ENCODE measurements at places on chromosomes 16 and 17. TPM values are rescaled to one million over a fixed set of nuclear protein-coding genes. Genes with fewer than 3 reads are reported as not detected.

RNF222 gene
- total RNA-seq: not detected

CDH5 gene
- not detected for total RNA-seq

CCDC78 gene
- 6.0 TPM for total RNA-seq

WNT9B gene
- total RNA-seq: not detected

NGFR gene
- total RNA-seq: 0.26 TPM

KRT20 gene
- not detected for total RNA-seq

NPIPB9 gene
- total RNA-seq: 2.1 TPM

BCAS3 gene
- total RNA-seq: 14.6 TPM

IL4R gene
- 51.9 TPM for total RNA-seq

MLLT6 gene
- 59.6 TPM for total RNA-seq

C17orf67 gene
- total RNA-seq: 3.5 TPM

NTN1 gene
- total RNA-seq: 0.10 TPM

DNA sequence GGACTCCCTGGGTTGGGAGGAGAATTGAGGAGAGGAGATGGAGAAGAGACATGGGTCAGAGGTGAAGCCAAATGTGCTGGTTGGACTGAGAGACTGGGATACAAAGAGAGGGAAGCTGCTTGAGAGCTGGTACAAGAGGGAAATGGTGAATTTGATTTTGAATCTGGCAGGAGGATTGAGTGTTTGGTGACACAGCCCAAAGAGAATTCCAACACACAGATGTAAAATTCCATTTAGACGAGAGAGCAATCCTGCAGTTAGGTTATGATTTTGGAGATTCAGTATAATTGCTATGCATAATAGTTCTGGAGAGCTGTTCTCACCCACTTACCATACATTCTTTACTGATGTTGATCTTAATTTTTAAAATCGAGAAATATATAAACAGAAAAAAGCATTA lies 57.7 kb downstream of the HSD17B2 start:
- no peak overlapping the region for H3K4me3 ChIP-seq
- no peaks in the 10 kb centered on the region for H3K27me3 ChIP-seq
- H3K27ac ChIP-seq: no peak overlapping the region

GRCh38 chr16:11144122-11144521 lies 111.9 kb downstream of the SOCS1 start:
- peaks cover 11% of the 10 kb centered on the region for H3K4me1 ChIP-seq
- no peak overlapping the region for H3K4me3 ChIP-seq
- no peak for DNase-seq

DNA sequence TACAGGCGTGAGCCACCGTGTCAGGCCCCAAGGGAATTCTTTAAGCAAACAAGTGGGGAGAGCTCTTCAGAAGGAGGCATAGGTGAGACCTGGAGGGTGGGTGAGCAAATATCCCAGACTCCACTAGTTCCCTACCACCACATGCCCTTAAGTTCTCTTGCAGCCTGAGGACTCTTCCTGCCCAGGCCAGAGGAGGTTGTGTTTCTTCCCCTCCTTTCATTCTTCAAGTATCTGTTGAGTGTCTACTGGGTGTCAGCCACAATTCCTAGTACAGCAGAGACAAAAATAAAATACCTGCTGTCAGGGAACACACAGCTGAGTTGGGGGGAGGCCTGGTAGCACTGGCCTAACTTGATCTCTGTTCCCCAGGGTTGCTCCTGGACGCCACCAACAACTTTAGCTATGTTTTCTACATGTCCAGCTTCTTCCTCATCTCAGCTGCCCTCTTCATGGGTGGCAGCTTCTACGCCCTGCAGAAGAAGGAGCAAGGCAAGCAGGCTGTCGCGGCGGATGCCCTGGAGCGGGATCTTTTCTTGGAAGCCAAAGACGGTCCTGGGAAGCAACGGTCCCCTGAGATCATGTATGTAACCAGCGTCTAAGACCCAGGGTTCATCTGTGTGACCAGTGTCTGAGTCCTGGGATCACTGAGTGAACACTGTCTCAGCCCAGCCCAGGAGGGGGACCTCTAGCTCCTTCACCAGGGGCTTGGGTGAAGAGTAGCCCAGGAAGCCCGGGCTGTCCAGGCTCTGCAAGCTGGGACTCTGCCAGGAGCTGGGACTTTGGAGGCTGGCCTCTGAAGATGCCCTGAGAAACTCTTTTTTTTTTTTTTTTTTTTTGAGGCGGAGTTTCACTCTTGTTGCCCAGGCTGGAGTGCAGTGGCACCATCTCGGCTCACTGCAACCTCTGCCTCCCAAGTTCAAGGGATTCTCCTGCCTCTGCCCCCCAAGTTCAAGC lies 5.9 kb upstream of the ARMC7 start:
- H3K4me3 ChIP-seq: no peak overlapping the region
- DNase-seq: no peak
- peaks cover 42% of the 10 kb centered on the region for H3K36me3 ChIP-seq
- H3K27me3 ChIP-seq: no peaks in the 10 kb centered on the region
- H3K27ac ChIP-seq: no peak overlapping the region
- H3K4me1 ChIP-seq: no peaks in the 10 kb centered on the region

GRCh38 chr16:20309786-20310185 lies 17.5 kb downstream of the GP2 start:
- no peaks in the 10 kb centered on the region for H3K36me3 ChIP-seq
- DNase-seq: no peak
- H3K4me3 ChIP-seq: no peak overlapping the region
- H3K27me3 ChIP-seq: peaks cover 6% of the 10 kb centered on the region

- H3K27me3 ChIP-seq: peaks cover 60% of the 10 kb centered on the region
- no peaks in the 10 kb centered on the region for H3K4me1 ChIP-seq
- no peaks in the 10 kb centered on the region for H3K36me3 ChIP-seq
Measured at GRCh38 chr17:8753976-8754440, 4.3 kb downstream of the SPDYE4 start.

- H3K27ac ChIP-seq: no peak overlapping the region
- no peaks in the 10 kb centered on the region for H3K27me3 ChIP-seq
- no peak for DNase-seq
- no peak overlapping the region for H3K4me3 ChIP-seq
Measured at GRCh38 chr16:16805809-16806208, 426.9 kb downstream of the NPIPA7 start.

DNA sequence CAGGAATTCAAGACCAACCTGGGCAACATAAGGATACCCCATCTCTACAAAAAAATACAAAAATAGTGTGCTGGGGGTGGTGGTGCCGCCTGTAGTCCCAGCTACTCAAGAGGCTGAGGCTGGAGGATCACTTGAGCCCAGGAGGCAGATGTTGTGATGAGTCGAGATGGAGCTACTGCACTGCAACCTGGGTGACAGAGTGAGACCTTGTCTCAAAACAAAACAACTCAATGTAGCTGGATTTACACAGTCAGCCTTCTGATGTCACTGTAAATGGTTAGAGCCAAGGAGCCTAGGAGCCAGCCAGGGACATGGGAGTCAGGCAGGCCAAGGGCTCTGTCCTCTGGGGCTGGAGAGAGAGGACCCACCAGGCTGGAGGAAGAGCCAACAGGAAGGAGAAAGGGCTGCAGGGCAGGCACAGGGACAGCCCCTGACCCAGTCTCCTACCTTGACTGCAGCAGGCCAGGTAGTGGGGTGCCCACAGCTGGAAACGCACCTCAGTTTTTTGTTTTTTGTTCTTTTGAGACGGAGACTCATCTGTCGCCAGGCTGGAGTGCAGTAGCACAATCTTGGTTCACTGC lies 8.4 kb downstream of the CDIPT start:
- DNase-seq: no peak
- H3K27me3 ChIP-seq: no peaks in the 10 kb centered on the region
- no peak overlapping the region for H3K4me3 ChIP-seq
- H3K36me3 ChIP-seq: peaks cover 37% of the 10 kb centered on the region
- H3K27ac ChIP-seq: no peak overlapping the region
- H3K4me1 ChIP-seq: no peaks in the 10 kb centered on the region

GRCh38 chr16:68760671-68761275 lies 23.7 kb downstream of the CDH1 start:
- DNase-seq: peak; percentile 91
- H3K4me1 ChIP-seq: peaks cover 32% of the 10 kb centered on the region
- H3K27me3 ChIP-seq: no peaks in the 10 kb centered on the region
- H3K36me3 ChIP-seq: no peaks in the 10 kb centered on the region

GRCh38 chr17:64306850-64307463 lies 43.9 kb upstream of the TEX2 start:
- no peak overlapping the region for H3K27ac ChIP-seq
- no peaks in the 10 kb centered on the region for H3K4me1 ChIP-seq
- H3K27me3 ChIP-seq: no peaks in the 10 kb centered on the region
- DNase-seq: peak; percentile 82

GRCh38 chr17:31386542-31387075 lies 4.9 kb upstream of the RAB11FIP4 start:
- H3K27ac ChIP-seq: no peak overlapping the region
- no peak overlapping the region for H3K4me3 ChIP-seq
- H3K4me1 ChIP-seq: no peaks in the 10 kb centered on the region
- DNase-seq: no peak

- no peak overlapping the region for H3K27ac ChIP-seq
- H3K4me1 ChIP-seq: peaks cover 60% of the 10 kb centered on the region
- H3K4me3 ChIP-seq: no peak overlapping the region
- H3K36me3 ChIP-seq: peaks cover 7% of the 10 kb centered on the region
- H3K27me3 ChIP-seq: no peaks in the 10 kb centered on the region
Measured at GRCh38 chr16:57624044-57624688, 4.3 kb upstream of the ADGRG1 start.

GRCh38 chr16:67014634-67015312 lies 14.2 kb upstream of the CBFB start:
- H3K4me1 ChIP-seq: no peaks in the 10 kb centered on the region
- no peaks in the 10 kb centered on the region for H3K27me3 ChIP-seq
- no peak overlapping the region for H3K27ac ChIP-seq
- peak overlapping the region; percentile 35 for H3K4me3 ChIP-seq
- H3K36me3 ChIP-seq: no peaks in the 10 kb centered on the region

DNA sequence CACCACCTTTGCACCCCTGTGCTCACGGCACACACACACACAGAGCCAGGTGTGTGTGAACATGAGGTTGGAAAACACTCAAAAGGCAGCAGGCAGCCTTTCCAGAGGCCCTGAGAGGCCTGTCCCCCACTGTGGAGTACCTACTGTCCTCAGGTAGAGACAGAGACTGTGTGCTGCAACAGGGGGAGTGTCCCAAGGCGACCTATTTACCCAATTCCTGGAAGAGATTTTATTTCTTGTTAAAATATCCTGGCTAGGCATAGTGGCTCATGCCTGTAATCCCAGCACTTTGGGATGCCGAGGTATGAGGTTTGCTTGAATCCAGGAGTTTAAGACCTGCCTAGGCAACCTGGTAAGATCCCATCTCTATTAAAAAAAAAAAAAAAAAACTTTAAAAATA lies 108.5 kb downstream of the COPRS start:
- no peak overlapping the region for H3K27ac ChIP-seq
- DNase-seq: no peak
- H3K36me3 ChIP-seq: no peaks in the 10 kb centered on the region

DNA sequence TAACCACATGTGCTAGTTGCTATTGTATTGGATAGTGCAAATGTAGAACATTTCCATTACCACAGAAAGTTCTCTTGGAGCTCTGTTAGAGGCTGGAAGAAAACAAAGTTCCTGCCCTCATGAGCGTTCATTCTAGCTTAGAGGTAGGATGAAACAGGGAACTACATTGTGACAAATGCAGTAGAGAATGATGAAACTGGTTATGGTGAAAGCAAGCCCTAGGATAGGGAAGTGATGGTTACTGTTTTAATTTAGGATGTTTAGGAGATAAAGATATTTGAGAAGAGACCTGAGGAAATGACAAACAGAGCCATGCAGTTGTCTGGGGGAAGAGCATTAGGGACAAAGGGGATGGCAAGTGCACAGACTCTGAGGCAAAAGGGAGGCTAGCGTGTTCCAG lies 50.7 kb downstream of the AATF start:
- H3K4me3 ChIP-seq: no peak overlapping the region
- no peaks in the 10 kb centered on the region for H3K27me3 ChIP-seq
- no peak for DNase-seq
- H3K27ac ChIP-seq: no peak overlapping the region
- H3K4me1 ChIP-seq: no peaks in the 10 kb centered on the region
- peaks cover 86% of the 10 kb centered on the region for H3K36me3 ChIP-seq

- DNase-seq: peak; percentile 61
- H3K4me1 ChIP-seq: peaks cover 13% of the 10 kb centered on the region
- no peak overlapping the region for H3K27ac ChIP-seq
Measured at GRCh38 chr16:80433623-80434022, 107.2 kb upstream of the DYNLRB2 start.
